ENCODE measurements at places on chromosomes 7 and 10.

DNA sequence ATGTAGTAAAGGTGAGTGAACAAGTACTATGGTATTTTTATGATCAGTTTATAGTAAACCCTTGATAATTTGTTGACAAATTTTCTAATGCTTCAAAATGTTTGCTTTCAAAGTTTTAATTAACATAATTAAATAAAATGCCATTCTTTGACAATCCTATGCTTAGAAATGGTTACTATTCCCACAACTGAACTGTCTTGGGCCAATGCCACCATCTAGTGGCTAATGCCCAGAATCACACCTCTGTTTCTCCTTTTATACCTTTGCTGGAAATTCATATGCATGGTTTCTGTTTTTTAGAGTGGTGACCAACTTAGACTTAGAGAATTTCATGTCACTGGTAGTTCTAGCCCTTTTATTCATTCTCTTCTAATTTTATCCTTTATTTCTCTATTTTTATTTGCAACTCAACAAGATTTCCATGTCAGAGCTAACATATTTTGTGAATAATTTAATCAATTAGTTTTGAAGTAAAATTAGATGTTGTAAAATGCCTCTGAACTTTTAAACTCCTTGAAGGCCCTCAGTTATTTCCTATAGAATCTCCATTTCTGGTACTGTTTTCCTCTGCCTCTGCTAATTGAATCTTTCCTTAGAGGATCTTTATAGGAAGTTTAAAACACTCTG, 31.1 kb downstream of the PCGF5 start:
- peak; percentile 54 for DNase-seq

GRCh38 chr7:85014936-85015660, 171.8 kb downstream of the SEMA3D start:
- DNase-seq = peak; percentile 27

GRCh38 chr7:72170475-72170874, 241.7 kb downstream of the CALN1 start:
- DNase-seq = no peak

DNA sequence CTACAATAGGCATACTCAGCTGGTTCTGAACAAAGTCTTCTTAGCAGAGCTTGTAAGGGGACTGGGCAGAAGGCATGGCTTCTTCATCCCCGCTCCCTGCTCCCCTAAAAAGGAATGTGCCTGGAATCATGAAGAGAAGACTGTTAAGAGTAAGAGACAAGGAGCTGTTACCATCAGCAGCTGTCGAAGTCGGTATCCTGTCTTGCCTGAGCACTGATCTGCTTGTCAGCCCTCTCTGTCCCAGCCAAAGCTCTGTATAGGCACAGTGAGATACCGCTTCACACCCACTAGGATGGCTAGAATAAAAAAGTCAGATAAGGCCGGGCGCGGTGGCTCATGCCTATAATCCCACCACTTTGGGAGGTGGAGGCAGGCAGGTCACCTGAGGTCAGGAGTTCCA, 2.4 kb downstream of the ABLIM1 start:
- no peak for DNase-seq

DNA sequence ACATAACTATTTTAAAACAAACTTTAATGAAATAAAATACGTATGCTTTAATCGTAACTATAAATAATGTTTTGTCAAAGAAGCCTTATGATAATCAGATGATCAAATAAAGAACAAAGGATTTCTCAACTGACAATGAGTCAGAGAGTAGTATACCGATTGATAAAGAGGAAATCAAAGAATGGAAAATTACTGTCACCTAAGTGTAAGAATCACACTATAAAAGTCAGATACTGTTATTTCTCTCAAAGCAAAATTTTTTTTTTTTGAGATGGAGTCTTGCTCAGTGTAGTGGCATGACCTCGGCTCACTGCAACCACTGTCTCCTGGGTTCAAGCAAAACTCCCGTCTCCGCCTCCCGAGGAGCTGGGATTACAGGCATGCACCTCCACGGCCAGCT, 18.8 kb downstream of the DNAJC2 start:
- no peak for DNase-seq

GRCh38 chr7:151308791-151309190, 32.8 kb upstream of the NUB1 start:
- no peak for DNase-seq

GRCh38 chr7:30980194-30980593, 16.4 kb downstream of the GHRHR start:
- no peak for DNase-seq

- no peak for DNase-seq
These were observed 9.5 kb downstream of the SLC13A1 start for GRCh38 chr7:123190109-123190831.

- no peak for DNase-seq
These were observed 2.9 kb upstream of the ZNF467 start for GRCh38 chr7:149776289-149776688.

DNA sequence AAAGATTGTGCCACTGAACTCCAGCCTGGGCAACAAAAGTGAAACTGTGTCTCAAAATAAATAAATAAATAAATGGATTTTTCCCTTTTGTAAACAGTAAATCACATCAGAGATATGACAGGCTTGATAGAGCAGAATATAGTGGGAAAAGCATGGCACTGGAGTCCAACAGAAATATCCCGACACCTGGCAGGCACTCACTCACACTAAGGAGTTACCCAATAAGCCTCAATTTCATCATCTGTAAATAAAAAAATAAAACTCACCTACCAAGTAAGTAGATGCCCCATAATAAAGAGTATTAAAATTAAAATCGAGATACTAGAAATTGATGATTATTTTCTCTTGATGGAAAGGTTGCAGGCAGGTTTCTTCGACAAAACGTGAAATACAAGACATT, 1.7 kb downstream of the ATE1 start:
- no peak for DNase-seq

- no peak for DNase-seq
These were observed 79.0 kb downstream of the COBL start for GRCh38 chr7:51237446-51238133.

DNA sequence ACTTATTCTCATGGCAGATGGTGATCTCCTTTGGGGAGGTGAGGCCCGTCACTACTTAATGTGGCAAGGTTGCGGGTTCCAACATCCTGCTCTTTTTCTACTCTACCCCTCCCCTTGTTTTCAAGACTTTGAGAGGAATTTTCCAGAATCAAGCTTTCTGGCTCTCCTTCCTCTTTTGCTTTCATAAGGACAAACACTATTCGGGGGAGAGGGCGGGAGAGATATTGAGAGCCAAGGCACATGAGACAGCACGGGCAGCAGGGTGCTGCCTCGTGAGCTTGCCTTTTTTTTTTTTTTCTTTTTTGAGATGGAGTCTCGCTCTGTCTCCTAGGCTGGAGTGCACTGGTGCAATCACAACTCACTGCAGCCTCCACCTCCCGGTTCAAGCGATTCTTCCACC, 6.9 kb upstream of the PFKFB3 start:
- DNase-seq = no peak

- DNase-seq = no peak
These were observed 14.0 kb downstream of the IMPDH1 start for GRCh38 chr7:128395748-128396147.

DNA sequence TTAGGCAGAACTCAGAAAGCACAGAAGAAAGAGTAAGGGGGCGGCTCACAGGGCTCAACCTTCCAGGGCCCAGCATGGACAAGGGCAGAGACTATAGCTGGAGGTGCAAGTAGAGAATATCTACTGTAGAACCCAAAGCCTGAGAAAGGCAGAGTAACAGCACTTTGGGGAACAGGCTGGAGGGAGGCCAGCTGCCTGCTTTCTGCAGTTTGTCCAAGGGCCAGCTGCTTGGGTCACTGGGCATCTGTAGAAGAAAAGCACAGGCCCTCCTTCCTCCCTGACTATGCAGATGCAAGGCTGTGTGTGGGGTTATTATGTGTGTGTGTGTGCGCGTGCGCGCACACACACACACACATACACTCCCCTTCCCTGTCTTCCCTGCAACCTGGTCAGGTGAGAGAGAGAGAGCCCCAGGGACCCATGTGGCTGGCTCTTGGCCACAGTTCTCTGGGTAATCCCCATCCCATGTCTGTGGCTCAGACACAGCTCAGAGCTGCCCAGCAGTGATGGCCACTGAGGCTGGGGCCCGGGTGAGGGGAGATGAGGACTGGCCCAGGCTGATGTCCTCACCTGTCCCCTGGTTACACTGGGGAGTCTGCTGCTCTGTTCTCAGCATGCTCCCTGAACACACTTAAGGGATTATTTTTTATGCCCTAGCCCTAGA, 9.0 kb downstream of the ADRA2A start:
- no peak for DNase-seq

DNA sequence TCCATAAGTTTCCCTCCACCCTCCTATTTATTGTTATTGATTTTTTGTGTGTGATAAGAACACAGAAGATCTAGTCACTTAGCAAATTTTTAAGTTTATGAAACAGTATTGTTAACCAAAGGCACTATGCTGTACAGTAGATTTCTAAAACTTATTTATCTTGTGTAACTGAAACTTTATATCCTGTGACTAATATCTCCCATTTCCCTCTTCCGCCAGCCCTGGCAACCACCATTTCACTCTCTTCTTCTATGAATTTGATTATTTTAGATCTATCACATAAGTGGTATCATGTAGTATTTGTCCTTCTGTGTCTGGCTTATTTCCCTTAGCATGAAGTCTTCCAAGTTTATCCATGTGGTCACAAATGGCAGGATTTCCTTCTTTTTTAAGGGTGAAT, 144.3 kb upstream of the INHBA start:
- no peak for DNase-seq

DNA sequence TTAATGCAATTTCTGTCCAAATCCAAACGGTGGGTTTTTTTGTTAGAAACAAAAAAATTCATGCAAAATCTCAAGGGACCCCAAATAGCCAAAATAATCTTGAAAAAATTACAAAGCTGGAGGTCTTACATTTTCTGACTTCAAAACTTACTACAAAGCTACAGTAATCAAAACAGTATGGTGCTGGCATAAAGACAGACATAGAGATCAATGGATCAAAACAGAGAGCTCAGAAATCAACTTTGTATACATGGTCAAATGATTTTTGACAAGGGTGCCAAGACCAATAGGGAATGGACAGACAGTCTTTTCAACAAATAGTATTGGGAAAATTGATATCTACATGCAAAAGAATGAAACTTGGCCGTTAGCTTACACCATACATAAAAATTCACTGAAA, 21.7 kb upstream of the CYP3A4 start:
- DNase-seq = no peak

- DNase-seq = peak; percentile 38
These were observed 18.1 kb downstream of the HACD1 start for GRCh38 chr10:17599089-17599488.

GRCh38 chr10:9939716-9940115, 1078.0 kb upstream of the CELF2 start:
- DNase-seq = no peak

DNA sequence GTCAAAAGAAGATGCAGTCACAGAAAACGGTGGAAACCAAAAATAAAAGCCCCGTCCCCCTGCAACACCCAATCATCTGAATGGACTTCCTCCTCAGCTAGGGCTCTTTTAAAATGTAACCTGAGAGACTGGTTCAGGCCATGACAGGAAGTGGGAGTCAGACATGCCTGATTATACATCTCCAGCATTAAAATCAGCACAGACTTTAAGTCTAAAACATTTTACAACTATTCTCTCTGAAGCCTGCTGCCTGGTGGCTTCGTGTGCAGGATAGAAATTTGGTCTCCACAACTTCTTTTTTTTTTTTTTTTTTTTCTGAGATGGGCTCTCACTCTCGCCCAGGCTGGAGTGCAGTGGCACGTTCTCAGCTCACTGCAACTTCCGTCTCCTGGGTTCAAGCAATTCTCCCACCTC, 30.3 kb downstream of the HACD1 start:
- no peak for DNase-seq

DNA sequence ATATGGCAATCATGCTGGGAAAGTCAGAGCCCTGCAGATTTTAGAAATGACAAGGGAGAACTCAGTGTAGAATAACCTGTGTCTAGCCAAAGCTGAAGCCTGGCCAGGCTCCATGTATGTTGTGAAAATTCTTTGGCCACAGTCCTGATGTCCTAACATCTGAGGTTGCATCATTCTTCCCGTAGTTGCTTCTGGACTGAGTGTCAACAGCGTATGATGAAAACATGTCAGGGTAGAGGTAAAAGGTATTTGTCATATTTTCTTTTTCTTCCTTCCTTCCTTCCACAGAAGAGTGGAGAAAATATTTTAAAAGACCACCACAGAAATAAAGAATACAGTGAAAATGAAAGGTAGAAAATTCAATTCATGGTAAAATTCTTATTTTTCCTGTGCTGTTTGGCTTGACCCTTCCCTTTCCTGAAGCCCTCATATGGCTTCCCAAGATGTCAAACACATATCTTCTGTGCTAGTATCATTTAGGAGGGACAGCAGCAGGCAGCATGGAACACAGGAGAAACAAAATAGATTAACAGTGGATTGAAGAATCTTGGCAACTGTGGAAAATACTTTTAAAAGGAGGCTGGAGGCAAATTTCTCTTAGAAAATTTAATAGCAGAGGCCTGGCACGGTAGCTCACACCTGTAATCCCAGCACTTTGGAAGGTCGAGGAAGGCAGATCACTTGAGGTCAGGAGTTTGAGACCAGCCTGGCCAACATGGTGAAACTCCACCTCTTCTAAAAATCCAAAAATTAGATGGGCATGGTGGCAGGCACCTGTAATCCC, 18.9 kb upstream of the NRBF2 start:
- DNase-seq = no peak

DNA sequence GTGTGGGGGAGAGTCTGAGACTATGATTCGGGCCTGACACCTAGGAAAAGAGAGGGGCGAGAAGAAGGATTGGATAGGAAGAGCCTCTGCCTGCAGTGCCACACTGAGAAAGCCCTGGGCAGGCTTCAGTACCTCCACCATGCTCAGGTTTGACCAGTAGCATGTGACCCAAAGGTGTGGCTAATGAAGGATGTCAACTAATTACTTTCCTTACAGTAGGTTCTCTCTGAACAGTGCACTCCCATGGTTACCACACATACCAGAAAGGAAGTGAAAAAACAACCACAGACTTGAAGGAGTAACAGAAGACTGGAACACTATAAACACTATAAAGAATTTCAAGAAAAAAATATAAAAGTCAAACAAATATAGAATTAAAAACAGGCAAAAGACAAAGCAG, 46.2 kb downstream of the SEM1 start:
- DNase-seq = no peak

- DNase-seq = no peak
These were observed 119.9 kb downstream of the HPSE2 start for GRCh38 chr10:99115703-99116102.

DNA sequence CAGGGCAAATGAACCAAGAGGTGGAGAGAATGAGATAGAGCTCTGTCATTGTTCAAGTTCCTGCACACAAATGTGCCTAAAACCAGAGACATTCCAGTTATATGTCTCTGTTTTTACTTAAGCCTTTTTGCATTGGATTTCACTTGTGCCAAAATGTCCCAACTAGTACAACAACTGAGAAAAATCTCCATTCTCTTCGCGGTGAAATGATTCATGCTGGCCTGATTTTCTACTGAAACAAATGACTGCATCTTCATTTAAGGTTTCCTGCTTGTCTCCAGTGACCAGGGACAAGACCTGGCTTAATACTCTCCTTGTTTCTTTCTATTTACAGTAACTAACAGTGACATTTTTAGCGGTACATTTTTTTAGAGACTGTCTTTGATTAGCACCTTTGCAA, 714.9 kb downstream of the KCNMA1 start:
- DNase-seq = no peak

- DNase-seq = no peak
These were observed 67.8 kb downstream of the CPVL start for GRCh38 chr7:29078311-29079260.

GRCh38 chr10:69086001-69086509, 1.8 kb upstream of the SRGN start:
- no peak for DNase-seq

GRCh38 chr10:15313047-15313446, 58.0 kb downstream of the FAM171A1 start:
- no peak for DNase-seq
